Muscle of arm (tissue), 14 donors: ENCODE measurements at places on chromosomes 16 and 17. TPM values are rescaled to one million over a fixed set of nuclear protein-coding genes. Genes with fewer than 3 reads are reported as not detected.

The ITGAD gene
- polyA plus RNA-seq: 0.67 TPM

DNA sequence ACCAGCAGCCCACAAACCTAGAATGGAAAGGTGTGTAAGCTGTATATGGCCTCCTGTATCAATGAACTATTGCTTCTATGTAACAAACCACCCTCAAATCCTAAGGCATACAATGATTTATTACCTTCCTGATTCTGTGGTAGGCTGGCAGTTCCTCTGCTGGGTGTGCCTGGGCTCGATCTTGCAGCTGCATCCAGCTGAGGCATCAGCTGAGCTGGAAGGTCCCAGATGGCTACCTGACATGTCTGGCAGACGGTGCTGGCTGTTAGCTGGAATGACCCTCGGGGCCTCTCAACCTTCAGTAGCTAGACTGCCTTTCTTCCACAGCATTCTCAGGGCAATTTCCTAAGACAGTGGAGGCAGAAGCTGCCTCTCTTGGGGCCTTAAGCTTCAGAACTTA, 152.7 kb downstream of the RAB11FIP4 start:
- no peak for DNase-seq

- peak; percentile 24 for DNase-seq
Observed at GRCh38 chr16:75494661-75495075, 573 bp downstream of the CHST6 start.

The KRTAP3-1 gene
- not detected for polyA plus RNA-seq

DNA sequence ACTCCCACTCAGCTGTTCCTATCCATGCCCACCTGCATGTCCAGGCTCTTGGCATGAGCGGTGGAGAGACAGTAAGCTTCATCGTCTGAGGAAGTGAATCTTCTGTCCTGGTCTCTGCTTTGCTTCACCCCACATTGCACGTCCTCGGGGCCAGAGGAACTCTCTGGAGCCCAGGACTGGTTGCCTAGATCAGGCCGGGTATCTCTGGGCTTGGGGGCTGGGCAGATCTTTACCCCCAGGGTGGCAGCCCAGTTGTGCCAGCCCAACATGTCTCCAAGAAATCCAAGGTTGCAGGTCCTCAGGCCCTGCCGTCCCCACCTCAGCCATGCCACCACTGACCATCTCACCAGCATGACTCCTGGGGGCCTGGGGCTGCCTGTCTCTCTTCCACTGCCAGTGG, 58.3 kb downstream of the BEAN1 start:
- DNase-seq: no peak

The SHCBP1 gene
- polyA plus RNA-seq: 15.5 TPM

- no peak for DNase-seq
Observed at GRCh38 chr17:79657036-79657435, 46.2 kb upstream of the RBFOX3 start.

- no peak for DNase-seq
Observed at GRCh38 chr16:68111379-68111778, 26.2 kb downstream of the NFATC3 start.

The TNK1 gene
- not detected for polyA plus RNA-seq

DNA sequence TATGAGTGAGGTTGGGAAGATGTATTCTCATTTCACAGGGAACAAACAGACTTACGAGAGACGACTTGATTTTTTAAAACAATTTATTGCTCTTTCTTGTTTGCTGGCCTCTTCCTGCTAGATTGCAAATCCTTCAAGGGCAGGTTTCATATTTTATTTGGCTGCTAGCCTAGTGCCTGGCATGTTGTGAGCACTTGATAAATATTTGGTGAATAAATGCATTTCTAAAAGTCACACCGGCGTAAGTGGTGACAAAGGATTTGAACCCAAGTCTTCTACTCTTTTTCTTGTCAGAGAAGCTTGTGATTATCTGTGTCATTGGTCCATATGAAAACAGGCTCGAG, 1.4 kb downstream of the WWP2 start:
- no peak for DNase-seq

The PYDC1 gene
- polyA plus RNA-seq: 1.6 TPM

DNA sequence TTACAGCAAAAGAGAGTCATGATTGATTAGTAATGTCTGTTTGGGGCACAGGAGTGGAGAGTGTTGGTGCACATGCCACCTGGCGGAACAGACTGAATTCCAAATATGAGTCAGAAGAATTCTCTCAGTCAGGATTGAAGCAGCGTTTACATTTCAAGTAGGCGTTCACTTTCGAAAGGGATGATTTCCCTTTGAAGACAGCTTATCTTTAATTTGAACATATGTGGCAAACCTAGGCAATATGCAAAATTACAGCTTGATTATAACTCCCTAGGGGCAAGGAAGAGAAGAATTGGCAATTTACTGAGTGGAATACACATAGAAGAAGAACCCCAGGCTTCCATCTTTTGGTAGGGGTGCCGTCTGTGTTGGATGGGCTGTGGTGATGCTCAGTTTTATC, 235.8 kb downstream of the HAPSTR1 start:
- DNase-seq: no peak

The ZNF689 gene
- polyA plus RNA-seq: 7.2 TPM

DNA sequence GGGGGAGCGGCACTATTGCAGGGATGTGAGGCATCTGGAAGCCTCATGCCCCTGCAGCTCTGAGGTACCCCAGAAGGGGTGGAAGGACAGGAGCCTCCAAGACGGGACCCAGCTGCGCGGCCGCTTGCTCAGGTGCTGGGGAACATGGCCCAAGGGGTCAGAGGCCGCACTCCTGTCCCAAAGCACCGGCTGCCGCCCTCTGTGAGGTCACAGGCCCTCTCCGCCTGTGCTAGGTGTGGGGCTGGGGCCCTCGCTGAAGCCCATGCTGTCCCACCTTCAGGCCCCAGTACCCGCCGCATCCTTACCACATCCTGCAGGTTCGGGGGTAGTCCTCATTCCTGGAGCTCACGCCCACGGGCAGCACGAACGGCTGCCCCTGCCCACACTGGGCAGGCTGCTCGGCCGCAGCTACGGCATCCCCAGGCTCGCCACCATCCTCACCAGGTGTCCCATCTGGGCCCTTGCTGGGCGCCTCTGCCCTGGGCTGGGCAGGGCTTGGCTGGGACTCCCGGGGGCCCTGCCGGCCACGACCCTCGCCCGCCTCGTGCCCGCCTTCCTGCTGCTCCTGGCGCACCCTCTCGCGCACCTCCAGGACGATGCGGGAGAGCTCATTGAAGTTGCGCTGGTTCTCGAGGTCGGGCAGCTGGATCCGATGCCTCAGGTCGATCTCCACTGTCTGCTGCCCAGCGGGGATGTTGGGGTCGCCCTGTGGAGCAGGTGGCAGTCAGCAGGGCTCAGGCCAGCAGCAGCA, 16.6 kb upstream of the C16orf95 start:
- DNase-seq: no peak

GRCh38 chr16:4649744-4650442, 25.3 kb downstream of the MGRN1 start:
- DNase-seq: no peak

The SHISA6 gene
- 13.4 TPM for polyA plus RNA-seq

GRCh38 chr17:71764505-71764904, 356.3 kb upstream of the SOX9 start:
- DNase-seq: no peak

GRCh38 chr17:45090711-45091110, 29.6 kb downstream of the NMT1 start:
- DNase-seq: no peak

The DOK4 gene
- 19.9 TPM for polyA plus RNA-seq

The QPRT gene
- polyA plus RNA-seq: 46.2 TPM
